ENCODE measurements at places on chromosomes 3 and 15. TPM values are rescaled to one million over a fixed set of nuclear protein-coding genes. Genes with fewer than 3 reads are reported as not detected.

GRCh38 chr3:104903064-104903463, 463.6 kb upstream of the ALCAM start:
- no peak for DNase-seq

SKOR1 gene
- 1.2 TPM for total RNA-seq

DNA sequence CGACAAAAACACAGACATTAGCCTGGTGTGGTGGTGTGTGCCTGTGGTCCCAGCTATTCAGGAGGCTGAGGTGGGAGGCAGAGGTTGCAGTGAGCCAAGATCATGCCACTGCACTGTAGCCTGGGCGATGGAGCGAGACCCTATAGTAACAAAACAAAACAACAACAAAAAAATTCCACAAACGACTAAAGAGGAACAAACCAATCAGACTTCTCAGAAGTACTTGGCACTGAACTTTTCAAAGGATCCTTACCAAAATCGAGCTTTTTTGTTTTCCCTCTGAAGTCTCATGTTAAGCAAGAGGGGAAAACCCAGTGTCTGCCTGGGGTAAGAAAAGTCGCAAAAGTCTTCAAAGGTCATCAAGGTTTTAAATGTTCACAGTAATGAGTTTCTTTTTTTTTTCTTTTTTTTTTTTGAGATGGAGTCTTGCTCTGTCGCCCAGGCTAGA, 30.1 kb upstream of the TFRC start:
- no peak for DNase-seq

DNA sequence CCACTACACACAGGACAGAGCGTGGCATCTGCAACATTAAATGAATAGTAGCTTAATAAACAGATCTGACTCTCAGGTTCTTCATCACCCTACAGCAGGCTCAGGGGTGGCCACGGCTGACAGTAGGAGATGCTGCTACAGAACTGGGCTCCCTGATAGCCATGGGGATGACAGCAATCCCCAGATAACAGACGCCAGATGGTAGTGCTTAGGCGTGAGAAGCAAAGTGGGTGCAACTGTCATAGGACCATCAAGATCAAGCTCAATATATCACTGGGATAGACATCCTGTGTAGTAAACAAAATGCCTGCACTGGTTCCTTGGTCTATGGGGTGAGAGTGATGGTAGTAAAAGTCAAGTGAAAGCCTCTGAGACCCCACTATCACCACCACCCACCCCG, 2.6 kb upstream of the TPRA1 start:
- DNase-seq: no peak

P2RY1 gene
- total RNA-seq: 3.5 TPM

DNA sequence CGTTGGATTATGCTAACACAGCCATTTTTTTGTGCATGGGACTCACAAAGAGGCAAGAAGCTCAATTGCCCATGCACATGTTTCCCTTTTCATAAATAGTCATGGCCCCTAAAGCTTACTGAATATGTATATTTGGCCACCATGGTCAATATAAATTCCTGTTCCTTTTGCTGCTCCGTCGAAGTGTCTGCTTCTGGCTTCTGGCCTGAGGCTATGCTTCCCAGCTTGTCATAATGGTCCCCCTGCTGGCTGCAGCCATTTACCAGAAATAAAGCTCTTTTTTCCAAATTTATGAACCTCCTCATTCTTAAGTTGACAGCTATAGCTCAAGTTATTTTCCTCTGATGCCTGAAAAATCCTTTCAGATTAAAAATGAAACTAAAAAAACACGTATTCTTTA, 602.1 kb downstream of the VGLL3 start:
- DNase-seq: no peak

DNA sequence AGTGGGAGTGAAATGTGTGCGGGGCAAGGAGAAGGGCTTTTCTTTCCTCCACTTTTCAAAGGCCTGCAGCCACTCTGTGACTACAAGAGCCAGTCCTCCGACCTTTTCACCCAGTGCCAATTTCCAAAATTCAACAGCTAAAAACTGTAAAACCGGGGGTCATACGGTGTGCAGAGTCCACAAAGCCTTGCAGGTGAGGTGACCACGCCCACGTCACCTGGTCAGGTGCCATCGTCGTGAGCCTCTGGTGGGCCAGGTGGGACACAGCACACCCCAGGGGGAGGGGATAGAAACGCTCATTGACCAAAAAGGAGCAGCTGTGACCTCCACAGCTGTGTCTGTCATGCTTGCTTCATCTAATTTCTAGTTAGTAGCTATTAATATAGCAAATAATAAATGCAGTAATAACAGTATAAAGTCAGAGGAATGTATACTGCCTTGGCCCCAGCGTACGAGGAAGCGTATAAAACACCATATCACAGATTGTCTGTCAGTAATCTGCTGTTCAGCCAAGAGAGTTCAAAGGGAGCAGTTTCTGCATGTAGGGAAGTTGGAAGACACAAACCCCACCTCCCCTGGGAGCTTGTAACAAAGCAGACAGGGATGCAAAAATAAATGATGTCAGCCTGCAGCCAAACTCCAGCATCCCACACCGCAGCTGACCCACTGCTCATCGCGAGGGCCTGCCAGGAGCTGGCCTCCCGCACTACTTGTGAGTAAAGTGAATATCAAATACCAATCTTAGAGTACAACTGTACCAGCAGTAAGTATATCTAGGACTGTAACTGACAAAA, 86.7 kb downstream of the VGLL4 start:
- DNase-seq: peak; percentile 76

GRCh38 chr15:50275091-50275490, 9.6 kb upstream of the HDC start:
- DNase-seq: no peak

- no peak for DNase-seq
Observed at GRCh38 chr3:101050046-101050445, 56.8 kb upstream of the ABI3BP start.

CLPX gene
- total RNA-seq: 33.4 TPM

DNA sequence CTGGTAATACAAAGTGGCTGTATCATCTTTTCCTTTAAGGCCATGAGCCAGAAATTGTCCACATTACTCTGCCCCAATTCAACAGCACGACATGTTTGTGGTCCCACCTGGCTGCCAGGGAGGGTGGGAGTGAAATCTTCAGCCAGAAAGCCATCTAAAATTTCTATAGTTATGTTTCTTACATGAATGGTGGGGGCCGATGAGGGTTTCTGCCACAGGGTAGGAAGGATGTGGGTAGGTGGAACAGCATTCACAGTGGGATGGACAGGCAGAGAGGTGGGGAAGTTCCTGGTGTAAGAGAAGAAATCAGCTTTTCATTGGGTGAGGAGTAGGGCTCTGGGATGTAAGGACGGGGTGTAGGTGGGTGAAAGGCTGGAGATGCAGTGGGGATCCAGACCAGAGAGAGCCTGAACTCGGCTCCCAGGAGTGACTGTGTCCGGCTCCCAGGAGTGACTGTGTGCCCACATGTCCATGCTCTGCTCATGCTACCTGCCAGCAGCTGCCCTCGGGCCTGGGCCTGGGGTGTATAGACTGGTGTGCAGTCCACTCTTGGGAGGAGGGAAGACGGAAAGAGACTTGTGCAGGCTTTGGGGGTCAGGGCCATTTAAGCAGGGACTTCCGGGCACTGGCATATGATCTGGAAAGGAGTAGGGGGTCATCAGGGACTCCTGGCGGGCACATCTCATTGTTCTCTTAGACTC, 3.8 kb upstream of the FBLN2 start:
- no peak for DNase-seq

- DNase-seq: no peak
Observed at GRCh38 chr3:131849616-131850015, 185.2 kb downstream of the CPNE4 start.

DNA sequence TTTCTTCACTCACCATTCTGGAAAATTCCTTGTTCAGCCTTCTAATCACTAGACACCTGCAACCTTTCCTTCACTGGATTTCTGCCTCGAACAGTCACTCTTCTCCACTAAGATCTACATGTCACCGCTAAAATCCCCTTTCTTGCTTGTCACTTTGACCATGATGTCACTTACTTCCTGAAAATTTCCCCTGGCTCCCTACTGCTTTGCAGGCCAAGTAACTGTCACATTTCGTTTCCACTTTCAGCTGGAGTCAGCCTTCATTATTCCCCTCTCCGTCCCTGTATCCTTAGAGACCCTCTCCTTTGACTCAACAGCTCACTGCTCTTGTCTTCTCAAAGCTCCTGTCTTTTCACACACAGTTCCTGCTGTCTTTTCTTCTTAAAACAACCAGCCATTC, 15.9 kb downstream of the CHL1 start:
- DNase-seq: no peak

- no peak for DNase-seq
Observed at GRCh38 chr15:27059610-27060202, 88.7 kb downstream of the GABRG3 start.

- no peak for DNase-seq
Observed at GRCh38 chr3:50486219-50486888, 17.1 kb downstream of the CACNA2D2 start.

GRCh38 chr15:48560321-48561051, 85.0 kb downstream of the FBN1 start:
- DNase-seq: peak; percentile 66

DNA sequence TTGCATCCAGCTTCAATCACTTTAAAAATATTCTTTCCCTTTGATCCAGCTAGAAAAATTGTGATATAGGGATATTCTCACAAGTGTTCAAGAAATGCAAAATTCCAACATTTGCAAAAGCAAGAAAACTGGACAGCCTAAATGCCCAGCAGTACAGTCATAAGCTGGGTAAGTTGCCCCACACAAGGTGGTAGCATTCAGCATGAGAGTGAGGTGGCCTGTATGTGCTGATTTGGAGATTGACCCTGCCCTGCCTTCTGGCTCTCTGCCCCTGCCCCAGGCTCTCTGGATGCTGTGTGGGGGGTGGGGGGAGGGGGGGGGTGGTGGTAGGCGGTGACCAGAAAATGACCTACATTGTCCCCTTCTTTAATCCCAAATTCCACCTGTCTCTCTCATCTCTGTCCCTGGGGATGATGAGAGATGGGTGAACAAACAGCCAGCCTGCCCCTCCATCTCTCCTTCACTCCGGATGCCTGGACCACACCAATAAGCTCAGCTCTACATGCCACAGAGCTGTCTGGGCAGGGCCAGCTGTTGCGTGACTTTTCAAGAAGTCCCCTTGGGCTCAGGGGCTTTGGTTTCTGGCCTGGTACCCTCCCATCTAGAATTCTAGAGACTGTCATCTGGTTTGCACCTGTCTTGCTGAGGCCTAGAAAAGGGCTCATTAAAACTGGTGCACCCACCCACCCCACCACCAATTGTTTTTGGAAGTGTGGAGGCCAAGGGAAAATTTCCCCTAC, 42.2 kb downstream of the SLC28A1 start:
- DNase-seq: no peak

GRCh38 chr3:54671511-54671910, 256.3 kb downstream of the LRTM1 start:
- no peak for DNase-seq

GRCh38 chr15:68378595-68378994, 53.4 kb downstream of the ITGA11 start:
- DNase-seq: no peak

DNA sequence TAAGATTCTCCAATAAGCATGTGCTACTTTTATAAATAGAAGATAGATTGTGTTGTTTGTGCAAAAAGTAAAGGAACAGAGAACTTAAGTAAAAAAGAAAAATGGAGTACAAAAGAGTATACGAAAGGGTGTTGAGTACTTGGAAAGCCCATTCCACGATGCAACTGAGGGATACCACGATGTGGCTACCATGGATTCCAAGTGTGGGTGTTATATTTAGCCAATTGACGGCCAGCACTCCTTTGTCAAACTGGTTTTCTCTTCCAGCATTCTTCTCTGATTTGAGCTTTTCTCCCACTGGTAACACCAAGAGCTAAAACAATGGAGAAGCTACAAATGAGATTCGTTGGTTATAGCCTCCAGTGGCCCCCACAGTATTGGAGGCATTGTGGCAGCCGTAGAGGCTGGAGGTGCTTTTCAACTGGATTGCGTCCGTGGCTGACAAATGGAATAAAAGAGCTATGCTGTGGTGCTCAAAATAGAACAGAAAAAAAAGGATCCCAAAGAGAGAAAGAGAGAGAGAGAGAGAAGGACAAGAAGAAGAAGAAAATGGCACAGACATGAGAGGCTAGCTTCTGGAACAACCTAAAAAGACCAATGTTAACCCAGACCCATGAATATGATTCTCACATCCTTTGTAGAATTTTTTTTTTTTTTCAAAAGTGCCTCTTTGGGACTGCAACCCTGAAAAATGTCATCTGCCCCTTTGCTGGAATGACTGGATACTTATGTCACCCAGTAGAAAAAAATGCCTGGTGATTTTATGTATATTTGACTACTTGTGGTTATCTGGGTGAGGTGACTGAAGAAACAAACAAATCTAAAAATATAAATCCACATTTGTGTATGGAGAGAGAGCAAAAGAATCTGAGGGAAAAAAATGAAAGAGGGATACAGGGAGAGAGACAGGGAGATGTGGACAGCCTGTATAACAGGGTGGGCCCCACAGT, 345.1 kb downstream of the RORA start:
- no peak for DNase-seq

DNA sequence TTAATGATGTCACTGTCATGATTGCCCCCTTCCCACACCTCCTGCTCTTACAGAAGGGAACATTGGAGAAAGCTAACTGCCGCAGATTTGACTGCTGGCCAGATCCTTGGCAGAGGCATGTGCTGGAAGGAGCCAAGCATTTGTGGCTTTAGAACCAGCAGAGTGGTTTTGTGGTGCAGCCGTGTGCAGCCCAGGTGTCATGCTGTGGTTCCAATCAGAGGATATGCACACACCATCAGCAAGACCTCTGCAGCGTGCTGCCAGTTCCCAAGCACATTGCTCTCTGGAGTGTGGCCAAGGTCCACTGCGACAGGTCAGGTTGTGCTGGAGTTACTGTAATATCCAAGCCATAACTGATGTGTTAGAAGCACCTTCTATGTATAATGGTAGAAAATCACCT, 61.6 kb downstream of the OTOL1 start:
- no peak for DNase-seq

MUC13 gene
- total RNA-seq: not detected

ABTB1 gene
- total RNA-seq: 49.8 TPM

GRCh38 chr3:64318001-64318400, 92.7 kb upstream of the PRICKLE2 start:
- DNase-seq: no peak

GRCh38 chr3:123281929-123282328, 80.2 kb downstream of the SEC22A start:
- no peak for DNase-seq

UROC1 gene
- not detected for total RNA-seq

GRCh38 chr3:173502983-173503568, 105.5 kb downstream of the NLGN1 start:
- no peak for DNase-seq

DNA sequence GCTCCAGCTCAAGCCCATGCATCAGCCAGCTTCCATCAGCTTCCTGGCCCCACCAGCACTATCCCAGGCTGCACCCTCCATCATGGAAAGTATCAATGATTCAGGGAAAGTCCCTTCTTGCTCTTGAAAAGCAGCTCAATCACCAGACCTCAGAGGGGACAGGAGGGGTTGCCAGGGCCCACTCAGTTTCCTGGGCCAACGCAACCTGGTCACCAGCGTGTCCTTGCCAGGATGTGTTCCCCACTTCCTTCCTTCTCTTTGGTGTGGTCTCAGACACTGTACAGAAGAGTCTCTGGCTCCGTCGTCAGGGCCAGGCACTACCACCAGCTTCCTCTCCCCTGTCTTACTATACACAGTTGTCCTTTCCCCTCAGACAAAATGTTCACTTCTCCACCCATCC, 3.0 kb downstream of the HDC start:
- DNase-seq: no peak

GRCh38 chr3:12556690-12557472, at the start of gene MKRN2:
TSS of gene MKRN2 (plus strand) at chr3:12557087. CDS start at chr3:12557151, 64 bp downstream.
- DNase-seq: peak; percentile 95

KIF7 gene
- total RNA-seq: 17.5 TPM

CXCR6 gene
- total RNA-seq: 1.4 TPM
